Stimulated activated CD4-positive, alpha-beta T cell treated with anti-CD3 and anti-CD28 coated beads, Interleukin-1b, Interleukin-23, amount 100 ng/mL, for 4 hours (primary cell): ENCODE measurements at places on chromosomes 7 and 10.

- no peak for DNase-seq
Measured at GRCh38 chr7:41287559-41288335, 415.1 kb downstream of the INHBA start.

GRCh38 chr7:74355091-74355490, 65.9 kb downstream of the CLIP2 start:
- DNase-seq: no peak

GRCh38 chr10:57513637-57514036, 754.1 kb downstream of the IPMK start:
- no peak for DNase-seq

DNA sequence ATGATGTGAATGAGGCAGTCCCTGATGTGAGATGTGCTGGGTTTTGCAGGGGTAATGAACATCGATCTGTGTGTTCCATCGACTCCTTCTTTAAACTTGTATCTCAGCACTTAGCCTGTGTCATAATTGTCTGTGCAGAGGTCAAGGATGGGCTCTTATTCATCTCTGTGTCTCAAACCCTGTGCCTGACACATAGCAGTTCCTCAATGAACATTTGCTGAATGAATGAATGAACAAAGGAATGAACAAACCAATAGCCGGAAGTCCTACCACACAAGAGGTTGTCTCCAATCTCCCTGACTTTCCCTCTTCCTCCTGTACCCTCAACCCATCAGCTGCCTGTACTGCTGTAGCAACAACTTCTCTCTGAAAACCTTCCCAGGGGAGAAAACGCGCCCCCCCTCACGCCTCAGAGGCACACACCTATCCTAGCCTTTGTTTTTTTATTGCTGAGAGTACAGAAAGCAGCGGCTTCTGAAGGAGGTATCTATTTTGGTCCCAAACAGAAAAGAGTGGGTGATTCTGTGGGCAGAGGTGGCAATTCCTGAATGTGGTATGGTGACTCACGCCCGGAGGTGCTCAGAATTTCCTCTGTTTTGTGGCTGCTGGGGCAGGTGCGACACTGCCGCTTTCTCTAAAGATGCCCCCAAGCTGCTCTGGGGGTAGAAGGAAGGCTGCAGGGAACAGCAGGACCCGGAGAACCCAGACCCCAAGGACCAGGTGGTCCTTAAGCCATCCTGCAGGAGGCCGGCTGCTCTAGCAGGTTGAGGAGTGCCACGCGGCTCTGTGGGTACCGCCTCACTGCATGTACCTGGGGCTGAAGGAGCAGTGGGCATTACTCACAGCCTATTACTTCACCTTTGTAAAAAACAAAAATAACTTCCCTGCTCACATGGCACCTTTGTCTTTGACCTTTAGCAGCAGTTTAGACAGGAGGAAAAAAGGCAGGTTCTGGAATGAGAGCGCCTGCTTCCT, 9.6 kb downstream of the IL2RA start:
- DNase-seq: peak; percentile 55

GRCh38 chr10:25522946-25523608, 348.3 kb downstream of the GPR158 start:
- DNase-seq: no peak

DNA sequence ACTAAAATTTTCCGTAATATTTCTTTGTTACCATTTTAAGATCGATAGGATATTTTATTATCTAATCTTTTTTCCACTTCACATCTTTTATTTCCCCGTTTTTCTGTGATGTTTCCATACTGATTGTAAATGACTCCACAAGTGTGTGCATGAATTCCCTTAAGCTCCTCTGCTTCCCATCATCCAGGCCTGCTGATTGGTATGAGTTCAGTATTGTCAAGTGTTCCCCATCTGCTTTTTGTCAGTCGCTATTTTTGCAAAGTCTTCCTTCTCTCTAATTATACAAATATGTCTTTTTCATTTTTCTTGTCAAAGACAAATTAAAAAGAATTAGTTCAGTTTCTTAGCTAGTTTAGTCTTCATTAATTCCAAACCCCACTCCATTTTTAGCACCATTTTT, 184.7 kb downstream of the EXOC4 start:
- no peak for DNase-seq

DNA sequence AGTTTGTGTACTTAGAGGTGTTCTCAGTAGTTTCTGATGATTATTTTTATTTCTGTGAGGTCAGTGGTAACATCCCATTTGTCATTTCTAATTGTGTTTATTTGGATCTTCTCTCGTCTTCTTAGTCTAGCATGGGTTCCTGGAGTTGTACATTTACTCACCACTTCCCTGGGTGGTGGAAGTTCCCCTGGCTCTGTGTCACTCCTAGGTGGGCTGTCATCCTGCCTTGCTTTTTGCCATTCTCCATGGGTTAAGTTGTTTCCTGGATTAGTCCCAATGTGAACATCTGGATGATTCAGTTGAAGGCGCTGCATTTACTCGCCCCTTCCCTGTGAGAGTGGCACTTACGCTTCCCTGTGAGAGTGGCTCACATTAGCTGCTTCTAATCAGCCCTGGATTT, 48.2 kb downstream of the GSAP start:
- no peak for DNase-seq

DNA sequence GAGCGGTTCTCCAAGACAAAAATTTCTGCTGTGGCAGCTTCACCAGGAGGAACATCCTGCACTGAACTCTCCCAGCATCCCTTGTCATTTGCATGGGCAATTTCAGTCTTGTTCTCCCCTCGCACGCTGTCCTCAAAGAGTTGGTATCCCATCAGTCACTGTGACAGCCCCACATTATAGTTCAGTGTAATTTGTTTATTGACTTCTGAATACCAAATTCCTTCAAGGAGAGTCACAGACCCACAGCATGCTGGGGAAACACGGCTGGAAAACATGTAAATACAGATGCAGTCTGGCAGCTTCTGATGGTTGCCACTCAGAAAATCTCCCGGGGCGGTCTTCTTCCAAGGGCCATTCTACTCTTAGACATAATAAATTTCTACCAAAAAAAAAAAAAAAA, 151.0 kb upstream of the NEBL start:
- no peak for DNase-seq

DNA sequence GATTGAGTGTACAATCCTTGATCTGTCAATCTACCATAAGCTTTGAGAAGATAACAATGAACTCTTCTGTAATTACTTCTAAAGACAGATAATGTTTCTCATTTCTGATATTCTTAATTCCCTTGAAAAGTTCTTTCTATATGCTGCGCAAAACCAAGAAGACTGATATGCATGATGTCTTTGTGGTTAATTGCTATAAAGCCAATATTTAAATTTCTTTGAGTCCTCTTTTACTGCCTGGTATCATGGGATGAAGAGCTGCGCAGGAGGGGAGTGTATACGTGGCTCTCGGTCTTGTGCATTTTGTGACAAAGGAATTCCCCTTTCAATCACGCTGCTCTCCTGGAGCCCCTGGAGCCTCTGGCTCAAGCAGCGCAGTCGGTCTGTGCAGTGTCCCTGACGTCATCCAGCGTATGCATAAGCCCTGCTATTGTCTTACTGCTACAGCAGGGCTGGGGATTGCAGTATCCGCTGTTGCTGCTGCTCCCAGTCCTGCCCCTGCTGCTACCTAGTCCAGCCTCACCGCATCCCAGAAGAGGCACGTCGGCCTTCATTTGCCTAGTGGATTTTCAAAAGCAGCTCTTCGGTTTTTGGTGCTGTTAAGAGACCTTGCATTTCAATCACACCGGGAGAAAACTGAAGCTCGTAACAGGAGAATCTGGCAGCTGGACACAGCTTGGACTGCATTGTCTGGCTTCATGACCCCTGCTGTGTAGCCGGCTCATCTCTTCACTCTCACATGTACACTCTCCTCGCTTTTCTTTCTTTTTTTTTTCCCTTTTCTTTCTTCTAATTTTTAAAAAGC, 66.7 kb downstream of the ST7 start:
- DNase-seq: no peak
